Right renal pelvis (tissue), 4 donors: ENCODE measurements at places on chromosomes 6 and 20. TPM values are rescaled to one million over a fixed set of nuclear protein-coding genes. Genes with fewer than 3 reads are reported as not detected.

The MYO6 gene
- 108 TPM for polyA plus RNA-seq

The PLN gene
- 8.1 TPM for polyA plus RNA-seq

The MPIG6B gene
- polyA plus RNA-seq = 0.96 TPM

DNA sequence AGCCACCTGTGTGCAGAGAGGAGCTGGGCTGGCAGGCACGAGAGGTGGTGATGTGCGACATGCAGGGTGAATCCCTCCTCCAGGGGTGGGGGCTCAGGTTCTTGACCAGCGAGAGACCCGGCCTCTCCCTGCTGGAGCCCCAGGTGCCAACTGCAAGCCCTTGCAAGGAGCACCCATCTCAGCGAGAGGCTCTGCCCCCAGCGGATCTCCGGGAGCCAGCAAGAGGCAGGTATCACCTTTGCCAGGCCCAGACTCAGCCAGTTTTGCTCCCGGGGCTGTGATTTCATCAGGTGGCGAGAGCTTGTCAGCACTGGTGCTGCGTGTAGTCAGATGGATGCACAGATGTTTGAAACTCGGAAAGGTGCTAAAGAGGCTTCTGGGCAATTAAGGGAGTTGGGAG lies 87.7 kb downstream of the TFAP2C start:
- DNase-seq = no peak

- DNase-seq = no peak
Measured at GRCh38 chr6:111444794-111445193, 38.2 kb downstream of the REV3L start.

DNA sequence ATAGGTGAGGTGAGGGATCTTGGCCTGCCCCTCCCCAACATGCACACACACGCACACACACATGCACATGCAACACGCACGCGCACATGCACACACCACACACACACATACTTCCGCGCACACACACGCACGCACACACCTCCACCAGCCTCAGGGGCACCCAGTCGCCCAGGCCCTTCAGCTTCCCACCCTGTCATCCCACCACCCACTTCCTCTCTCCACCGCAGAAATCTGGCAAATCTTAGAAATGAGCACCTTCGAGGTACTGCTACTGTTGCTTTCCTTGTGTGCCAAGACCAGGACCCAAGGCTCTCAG lies 1.2 kb downstream of the SPDEF start:
- no peak for DNase-seq

DNA sequence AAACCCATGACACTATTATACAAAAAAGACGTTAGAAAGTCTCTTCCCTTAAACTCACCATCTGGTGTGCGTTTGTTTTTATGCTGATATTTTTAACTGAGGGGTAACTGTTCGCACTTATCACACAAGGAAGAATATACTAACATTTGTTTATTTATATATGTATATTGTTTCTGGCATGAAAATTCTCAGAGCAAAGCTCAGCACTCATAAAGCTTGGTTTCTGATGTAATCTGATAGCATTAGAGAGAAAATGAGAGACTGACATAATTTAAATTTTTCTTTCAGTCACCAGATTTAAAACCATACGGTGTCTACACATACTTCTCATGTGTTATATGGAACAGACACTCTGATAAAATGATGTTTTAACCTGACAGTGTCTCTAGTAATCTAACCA lies 6.9 kb downstream of the BLOC1S5 start:
- DNase-seq = no peak

- no peak for DNase-seq
Measured at GRCh38 chr6:167157863-167158262, at the start of gene GPR31. Gene GPR31, minus strand, starts transcription at chr6:167157980. Its CDS starts 149 bp downstream, at chr6:167157831.

DNA sequence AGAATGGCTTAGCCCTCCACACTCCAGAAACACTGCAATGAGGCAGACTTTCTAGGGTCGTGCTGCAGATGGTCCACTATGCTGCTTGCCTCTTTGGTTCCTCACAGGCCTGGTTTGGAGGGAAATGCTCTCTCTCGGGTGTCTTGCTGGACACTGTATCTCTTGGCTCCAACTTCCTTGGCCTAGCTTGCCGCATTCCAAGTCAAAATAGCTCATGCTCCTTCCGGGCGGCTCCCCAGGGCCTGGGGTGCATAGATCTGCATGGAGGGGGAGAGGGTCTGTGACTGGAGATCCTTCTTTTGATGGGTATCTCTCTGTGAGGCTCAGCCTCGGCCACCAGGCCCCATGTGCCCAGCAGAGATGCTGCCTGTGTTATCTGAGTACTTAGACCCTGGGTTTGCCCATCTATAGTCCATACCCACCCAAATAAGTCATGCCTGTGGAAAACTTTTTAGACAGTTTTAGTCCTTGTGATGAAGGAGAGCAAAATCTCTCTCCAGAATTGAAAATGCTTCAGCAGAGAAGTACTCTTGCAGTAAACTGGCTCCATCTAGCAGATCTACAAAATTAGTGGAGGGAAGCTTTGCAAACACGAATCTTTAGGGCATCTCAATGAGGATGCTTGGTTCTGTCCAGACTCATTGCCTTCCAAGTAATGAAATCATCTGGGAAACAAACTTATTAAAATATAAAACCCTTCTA lies 264.1 kb upstream of the RIN2 start:
- DNase-seq = no peak

DNA sequence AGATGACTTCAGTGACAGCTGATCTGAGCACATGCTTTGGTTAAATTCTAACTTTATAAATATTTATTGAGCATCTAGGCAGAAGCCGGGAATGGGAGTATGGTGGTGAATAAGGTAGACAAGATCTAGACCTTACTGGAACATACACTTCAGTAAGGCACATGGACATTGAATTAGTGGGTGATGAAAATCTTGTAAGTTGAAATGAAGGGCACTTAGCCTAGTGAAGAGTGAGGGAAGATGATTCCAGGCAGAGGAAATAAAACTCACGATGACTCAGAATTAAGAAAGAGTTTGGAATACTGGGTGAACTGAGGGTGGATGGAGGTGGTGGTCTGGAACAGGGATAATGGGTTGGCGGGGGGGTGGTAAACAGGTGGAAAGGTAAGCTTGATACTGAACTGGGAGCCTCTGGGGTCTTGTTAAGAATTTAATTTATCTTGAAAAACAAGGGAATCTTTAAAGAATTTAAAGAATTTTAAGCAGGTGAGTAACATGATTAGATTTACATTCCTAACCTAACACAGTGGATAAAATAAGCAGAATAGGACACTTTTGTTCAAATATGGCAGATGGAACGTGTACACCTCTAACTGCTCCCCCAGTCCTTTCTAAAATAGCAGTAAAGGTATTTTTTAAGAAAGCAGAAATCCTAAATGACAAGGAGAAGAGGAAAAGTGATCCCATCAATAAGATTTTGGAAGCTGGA lies 75.2 kb upstream of the ARHGAP18 start:
- DNase-seq = no peak

- no peak for DNase-seq
Measured at GRCh38 chr6:127748290-127748689, 152.6 kb downstream of the THEMIS start.

DNA sequence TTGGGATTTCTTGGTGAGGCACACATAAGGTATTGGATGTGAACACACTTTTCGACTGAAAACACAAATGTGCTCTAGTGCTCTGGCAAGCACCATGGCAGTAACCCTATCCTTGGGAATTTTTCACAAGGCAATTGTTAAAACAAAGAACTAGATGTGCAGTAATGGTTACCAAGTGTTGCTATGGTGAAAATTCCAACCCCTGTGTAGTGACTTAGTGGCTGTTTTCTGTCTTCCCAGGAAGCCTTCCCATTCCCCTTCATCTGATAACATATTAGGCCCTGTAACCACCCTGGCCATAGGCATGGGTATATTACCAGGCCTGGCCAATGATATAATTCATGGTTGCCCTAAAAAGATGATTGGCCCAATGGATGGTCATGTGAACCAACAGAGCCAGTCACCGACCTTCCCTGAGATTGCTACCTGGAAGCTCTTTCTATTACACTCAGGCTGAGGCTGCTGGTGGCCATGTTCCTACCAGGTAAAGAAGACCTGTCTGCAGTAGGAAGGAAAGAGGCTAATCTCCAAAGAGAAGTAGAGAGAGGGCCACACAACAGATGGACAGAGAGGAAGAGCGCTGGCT lies 4.1 kb downstream of the C20orf202 start:
- no peak for DNase-seq

GRCh38 chr20:51445591-51445990 lies 96.9 kb downstream of the NFATC2 start:
- DNase-seq = no peak

DNA sequence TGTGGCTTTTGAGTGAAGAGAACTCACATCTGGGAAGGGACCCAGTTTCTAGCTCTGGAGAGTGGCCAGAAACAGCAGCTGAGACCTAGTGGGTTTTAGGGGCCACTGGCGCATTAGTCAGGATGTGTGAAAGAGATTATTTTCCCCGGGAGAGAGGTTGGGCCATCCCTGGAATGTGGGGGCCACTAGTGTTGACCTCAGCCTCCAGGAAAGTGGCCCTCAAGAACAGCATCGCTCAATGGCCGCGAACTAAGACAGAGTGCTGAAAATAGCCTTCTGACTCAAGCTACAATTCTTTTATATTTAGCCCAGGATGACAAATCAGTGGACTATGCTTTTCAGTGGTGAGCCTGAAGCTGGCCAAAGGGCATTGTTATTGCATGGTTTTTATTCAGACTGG lies 210.4 kb upstream of the RNF24 start:
- no peak for DNase-seq

DNA sequence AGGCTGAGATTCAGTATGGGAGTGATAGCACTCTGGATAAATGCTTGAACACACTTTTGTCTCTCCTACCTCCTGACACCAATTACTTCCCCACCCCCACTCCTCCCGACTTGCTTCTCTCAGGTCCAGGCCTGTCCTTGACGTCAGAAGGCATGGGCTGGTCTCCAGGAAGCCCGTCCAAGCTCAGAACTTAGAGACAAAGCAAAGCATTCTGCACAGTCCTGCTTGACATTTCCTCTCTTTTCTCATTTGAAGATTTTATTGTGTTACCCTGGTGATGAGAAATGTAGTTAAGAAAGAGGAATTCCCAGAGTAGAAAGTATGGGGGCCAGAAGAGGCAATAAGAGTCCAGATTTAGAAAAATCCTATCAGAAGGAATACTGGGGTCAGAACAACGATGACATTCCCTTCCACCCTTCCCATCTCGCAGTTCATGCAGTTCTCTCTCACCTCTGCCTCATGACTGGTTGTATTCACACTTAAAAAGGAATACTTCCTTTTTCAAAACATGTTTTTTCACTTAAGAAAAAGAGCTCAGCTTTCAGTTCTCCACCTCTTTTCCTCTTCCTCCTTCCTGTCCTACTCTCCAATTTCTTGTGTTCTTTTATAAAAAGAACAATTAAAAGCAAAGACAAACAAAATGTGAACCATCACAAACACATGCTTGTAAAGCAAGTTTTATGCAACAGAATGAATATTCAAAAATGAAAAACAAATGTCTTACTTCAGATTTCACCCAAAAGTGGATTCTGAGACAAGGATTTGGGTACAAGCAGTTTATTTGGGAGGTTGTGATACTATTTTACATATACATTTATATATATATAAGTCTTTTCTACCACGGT lies 18.5 kb upstream of the FAM184A start:
- DNase-seq = no peak

DNA sequence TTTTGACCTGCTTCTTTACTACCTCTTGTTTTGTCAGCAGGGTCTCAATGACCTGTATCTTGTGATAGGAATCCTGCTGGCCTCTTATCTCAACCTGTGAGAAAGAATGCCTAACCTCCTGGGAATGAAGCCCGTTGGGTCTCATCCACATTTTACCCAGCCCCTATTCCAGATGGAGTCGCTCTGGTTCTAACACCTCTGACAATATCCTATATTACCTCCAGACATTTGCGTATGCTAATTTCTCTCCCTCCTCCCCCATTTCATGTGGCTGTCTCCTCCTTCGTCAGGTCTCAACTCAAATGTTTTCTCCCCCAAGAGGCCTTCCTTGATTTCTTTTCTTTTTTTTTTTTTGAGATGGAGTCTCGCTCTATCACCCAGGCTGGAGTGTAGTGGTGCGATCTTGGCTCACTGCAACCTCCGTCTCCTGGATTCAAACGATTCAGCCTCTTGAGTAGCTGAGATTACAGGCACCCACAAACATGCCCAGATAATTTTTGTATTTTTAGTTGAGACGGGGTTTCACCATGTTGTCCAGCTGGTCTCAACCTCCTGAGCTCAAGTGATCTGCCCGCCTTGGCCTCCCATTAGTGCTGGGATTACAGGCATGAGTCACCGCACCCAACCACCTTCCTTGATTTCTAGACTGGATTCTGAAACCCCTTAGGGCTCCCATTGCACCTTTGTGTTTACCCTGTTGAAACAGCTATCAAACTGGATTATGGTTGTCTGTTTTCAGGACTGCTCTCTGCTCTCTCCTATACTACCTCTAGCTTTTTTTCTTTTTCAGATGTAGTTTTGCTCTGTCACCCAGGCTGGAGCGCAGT lies 49.5 kb upstream of the B4GALT5 start:
- no peak for DNase-seq

DNA sequence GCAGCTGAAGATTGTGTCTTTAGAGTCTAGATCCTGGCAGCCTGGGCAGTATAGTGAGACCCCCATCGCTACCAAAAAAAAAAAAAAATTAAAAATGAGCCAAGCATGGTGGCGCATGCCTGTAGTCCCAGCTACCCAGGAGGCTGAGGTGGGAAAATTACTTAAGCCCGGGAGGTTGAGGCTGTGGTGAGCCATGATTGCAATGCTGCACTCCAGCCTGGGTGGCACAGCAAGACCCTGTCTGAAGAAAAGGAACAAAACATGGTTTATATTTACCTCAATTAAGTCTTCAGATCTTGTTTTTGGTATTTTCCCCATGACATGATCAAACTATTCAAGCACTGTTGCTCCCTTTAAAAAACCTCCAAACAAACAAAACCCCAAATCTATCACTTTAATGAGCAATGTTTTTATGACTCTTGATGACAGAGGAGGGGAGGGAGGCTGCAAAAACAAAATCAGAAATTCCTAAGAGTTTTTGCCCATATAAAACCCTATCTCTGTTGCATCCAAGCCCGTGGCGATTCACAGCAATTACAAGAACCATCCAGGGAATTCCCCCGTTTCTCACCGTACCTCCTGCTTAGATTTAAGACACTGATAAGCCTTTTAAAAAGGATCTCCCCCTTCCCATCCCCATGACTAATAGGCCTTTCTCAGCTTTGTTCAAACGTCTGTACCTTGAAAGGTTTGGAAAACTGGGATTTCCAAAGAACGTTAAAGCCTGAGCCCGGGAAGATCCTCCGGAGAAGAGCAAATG lies 259.9 kb downstream of the BMP7 start:
- DNase-seq = no peak

DNA sequence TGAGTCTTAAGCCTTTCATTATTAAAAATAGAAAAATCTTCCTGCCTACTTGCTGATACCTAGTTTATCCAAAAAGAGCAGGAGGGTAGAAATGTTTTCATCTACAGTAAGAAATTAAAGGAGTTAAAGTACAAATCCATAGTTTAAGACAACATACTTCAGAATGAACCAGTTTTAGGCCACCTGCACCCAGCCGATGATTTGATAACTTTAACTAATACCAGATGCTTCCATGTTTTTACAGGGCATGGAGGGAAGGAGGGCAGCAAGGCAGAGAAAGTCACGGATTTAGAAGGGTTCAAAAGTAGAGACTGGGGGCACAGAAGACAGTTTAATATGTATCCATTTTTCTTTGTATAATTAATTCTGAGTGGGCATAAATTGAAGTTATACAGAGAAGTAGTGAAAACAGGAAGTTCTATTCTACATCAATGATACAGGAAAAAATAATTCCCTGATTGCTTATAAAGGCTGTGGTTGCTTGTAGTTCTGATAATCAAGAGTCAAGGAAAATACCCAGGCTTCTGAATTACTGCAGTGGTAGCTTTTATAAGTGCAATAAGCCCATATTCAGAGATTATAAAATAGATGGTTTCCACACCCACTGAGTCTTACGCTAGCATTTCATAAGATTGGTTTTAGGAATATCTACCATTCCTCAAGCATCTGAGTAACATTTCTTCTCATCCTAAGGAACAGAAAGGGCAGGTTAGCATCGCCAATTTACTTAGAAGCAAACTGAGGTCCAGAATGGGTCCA lies 72.0 kb downstream of the GMDS start:
- DNase-seq = no peak
